Stimulated activated CD8-positive, alpha-beta memory T cell treated with anti-CD3 and anti-CD28 coated beads, Interleukin-7, amount 100 ng/mL, for 48 hours (primary cell): ENCODE measurements at places on chromosomes 6 and 20.

DNA sequence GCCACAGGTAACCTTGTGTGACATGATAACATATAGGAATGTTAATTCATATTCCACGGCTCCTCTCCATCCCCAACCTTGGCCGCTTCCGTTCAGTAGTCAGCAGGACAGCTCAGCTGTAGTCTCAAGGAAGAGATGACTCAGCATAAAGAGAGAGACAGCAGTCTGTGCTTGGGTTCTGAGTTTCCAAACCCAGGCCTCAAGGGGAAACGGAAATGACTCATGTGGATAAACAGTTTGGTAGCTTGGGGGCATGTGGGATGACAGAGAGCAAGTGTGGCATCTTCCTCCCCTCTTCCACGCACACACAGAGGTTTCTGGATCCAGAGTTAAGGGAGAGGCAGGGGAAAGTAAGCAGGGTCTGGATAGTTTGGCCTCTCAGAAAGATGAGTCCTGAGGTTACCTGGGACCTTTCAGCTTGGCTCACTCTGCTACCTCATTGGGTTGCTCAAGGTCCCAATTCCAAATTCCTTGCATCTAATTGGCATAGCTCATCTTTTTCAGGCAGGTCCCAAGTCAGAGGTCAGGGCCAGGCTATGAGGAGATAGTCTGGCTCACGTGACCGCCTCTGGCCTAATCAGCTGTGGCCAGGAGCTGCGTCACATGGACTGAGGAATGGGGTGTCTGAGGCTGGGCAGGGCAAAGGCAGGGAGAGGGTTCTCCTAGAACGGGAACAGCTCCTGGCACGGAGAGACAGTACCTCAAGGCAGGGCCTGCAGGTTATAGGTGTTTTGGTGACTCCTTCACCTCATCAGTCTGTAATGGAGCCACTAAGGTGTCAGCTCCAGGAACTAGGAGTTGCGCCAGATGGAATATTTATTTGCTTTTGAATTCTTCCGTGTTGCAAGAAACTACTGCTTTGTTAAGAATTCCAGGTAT is 36.5 kb upstream of the MLN start:
- peak; percentile 34 for DNase-seq

DNA sequence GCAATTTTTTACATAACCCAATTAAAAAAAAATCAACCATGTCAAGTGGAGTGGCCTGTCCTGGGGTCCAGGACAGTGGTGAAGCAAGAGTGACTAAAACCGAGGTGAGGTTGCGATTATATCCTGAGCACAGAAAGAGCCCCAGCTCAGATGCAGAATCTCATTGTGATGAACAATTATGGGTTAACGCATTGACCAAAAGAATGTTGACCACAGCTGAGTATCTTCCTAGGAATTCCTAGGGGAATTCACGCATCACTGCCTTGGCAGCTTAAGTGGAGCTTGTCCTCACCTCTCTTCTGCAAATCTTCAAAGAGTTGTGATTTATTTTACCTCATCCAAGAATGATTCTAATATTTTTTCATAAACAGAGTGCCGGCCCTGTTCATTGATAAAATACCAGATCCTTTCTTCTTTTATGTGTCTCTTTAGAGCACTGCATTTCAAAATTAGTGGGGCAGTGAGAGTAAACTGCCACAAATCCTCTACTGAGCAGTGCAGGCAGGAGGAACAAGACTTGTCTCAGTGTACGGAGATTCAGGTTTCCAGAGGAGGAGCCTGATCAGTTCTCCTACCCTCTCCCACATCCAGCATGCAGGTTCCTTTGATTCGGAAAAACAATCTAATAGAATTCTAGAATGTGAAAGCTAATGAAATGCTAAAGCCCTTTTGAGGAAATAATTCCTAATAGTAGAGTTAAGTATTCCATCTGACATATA is 60.1 kb upstream of the ZNF184 start:
- no peak for DNase-seq

DNA sequence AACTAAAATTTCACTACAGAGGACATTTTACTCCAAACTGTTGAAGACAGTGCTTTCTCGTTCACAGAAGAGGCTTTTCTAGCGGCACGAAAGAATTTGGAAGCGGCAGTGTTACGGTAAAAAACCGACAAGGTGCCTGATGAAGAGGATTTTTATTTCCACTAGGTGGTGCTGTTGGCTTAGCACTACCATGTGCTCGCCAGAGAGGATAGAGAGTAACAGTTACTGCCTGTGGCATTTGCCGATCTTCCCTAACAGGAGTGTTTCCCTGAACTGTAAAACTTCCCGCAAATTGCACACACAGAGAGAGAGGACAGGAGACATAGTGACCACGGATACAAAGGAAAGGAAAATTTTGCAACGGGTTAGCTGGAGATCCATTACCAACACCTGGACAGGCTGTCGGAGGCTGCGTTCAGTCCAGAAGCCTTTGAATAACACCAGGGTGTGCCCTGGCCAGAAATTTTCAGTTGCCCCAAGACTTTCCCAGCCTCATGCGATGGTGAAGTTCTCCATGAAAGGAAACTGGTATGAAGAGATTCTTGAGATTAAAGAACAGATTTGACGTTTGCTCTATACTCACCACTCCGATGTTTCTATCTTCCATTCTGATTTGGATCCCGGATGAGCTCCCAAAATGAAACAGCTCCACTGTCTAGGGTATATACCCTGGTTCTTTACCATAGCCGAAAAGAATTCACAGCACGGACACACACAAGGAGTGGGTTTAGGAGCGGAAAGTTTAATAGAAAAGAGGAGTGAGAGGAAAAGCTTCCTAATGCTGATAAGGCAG is 48.1 kb downstream of the HLA-DPB1 start:
- no peak for DNase-seq

DNA sequence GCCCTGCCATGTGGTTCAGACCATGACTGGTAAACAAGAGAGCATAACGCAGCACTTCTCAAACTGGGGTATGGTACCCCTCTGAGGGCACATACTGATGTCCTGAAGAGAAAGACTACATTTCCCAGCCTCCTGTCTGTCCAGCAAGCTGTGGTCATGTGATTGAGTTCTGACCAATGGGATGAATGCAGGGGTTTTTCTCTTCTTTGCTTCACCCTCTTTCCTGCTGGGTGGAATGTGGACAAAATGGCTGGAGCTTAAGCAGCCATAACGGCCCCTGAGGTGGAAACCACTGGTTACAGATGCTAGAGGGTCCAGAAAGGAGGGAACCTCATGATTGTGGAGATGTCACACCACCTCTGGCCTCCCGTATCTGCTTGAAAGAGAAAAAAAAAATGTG is 19.4 kb upstream of the KCNB1 start:
- DNase-seq = no peak

DNA sequence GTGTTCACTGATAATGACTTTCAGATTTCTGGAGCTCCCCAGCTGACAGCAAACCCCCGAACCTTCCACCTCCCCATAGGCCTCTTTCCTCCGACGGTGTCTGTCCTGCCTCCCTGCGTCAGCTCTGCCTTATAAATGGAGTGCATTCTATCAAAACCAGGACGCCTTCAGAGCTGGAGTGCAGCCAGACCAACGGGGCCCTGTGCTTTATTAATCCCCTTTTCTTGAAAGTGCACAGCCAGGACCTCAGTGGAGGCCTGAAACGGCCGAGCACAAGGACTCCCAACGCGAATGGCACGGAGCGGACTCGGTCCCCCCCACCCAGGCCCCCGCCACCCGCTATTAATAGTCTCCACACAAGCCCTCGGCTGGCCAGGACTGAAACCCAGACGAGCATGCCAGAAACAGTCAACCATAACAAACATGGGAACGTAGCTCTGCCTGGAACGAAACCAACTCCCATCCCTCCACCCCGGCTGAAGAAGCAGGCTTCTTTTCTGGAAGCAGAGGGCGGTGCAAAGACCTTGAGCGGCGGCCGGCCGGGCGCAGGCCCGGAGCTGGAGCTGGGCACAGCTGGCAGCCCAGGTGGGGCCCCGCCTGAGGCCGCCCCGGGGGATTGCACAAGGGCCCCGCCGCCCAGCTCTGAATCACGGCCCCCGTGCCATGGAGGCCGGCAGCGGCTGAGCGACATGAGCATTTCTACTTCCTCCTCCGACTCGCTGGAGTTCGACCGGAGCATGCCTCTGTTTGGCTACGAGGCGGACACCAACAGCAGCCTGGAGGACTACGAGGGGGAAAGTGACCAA is 42.3 kb upstream of the NAA20 start:
- no peak for DNase-seq

GRCh38 chr6:137258170-137258569 is 39.0 kb upstream of the IFNGR1 start:
- no peak for DNase-seq

DNA sequence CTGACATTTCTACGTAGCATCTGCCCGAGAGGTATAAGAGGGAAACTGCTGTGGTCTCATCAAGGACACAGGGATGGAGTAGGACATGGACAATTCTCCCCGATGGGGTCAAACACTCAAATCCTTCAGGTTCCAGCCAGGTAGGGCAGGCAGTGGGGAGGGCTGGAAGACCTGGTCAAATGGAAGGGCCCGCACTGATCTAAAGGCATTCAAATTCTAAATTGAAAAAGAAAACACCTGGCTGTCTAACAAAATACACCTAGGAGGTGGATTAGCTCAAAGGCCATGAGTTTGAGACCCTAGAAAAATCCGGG is 8.2 kb downstream of the DUSP15 start:
- no peak for DNase-seq

DNA sequence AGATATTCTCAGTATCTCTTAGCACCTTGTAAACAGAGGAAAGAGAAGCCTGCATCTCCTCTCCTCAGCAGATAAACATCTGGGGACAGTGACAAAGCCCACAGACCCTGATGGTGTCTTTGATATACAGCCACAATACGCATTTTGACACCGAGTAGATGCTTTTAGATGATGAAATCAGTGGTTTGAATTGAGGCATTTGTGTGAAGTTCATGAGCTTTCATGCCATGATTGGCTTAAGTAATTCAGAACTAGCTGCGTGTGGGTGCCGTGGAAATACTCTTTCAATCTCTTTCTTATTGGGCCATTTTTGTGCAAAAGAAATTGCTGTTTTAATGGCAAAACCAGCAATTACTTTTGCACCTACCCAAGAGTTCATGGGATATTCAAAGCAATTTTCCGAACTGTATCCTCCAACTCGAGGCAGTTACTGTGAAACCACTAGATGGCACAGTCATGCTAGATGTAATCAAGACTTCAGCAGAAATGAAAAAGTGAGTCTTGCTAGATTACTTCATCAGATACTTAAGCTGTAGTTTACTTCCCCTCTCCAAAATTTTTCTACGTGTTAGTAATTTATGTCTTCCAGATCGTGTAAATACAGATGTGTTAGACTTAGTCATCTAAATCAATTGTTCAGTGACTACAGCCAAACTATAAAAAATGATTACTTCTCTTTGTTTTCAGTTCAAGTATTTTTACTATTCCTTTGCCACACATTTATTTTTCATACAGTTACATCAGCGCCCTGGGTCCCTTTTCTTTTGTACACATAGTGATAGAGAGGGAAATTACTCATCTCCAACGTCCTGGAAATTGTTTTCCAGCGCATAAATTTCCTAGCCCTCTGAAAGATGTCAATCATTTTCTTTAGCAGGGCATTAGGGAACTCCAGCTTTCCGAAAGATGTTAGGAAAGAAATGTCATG is 49.4 kb downstream of the IYD start:
- DNase-seq = peak; percentile 11

- no peak for DNase-seq
Measured at GRCh38 chr20:32808438-32808837, 11.3 kb upstream of the MAPRE1 start.

- no peak for DNase-seq
Measured at GRCh38 chr6:100237821-100238220, 226.9 kb downstream of the SIM1 start.

GRCh38 chr6:44049163-44049988 is 77.9 kb downstream of the MRPL14 start:
- no peak for DNase-seq

DNA sequence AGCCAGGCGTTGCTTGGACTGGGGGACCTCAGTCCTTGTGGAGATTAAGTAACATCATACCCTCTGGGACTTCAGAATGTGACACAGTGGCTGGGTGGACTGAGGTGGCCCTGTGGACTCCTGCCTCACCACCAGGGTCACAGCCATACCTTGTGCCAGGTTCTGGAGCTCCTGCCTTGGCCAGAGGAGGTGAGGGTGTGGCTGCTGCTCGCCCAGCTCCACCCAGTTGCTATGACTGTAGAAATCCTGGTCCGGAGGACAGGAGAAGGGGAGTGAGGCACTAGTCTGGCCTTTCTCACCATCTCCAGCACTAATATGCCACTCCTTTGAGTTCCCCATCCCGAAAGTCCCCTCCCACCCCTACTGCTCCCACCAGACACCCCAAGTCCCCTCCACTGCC is 1.9 kb downstream of the VWA7 start:
- DNase-seq = no peak

DNA sequence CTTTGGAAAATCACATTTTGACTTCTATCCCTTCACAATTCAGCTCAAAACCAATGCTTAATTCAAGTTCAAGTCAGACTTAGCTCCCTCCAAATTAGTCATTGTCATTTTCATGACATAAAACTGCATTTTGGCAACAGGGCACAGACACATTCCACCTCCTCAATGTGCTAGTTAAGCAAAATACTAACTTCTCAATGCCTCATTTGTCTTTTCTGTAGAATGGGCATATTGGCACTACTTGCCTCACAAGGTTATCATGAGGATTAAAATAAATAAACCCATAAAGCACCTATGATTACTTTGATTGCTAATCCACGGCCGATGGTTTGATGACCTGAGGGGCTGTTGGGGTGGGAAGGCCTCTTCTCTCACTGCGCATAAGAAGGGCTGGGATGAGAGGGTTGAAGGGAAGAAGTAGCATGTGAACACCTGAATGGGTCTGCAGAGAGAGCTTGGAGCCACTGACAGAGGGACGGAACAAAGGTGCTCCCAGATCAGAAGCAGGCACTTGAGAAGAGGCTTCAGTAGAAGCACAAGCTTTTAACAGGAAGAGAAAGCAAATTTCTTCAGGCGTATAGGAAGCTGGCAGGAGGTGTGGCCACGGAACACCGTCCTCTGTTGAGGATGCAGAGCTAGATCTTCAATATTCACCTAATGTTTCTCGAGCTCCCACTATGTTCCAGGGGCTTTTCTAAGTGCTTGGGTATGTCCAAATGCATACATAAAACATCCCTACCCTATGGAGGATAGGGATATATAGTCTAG is 11.7 kb upstream of the TBC1D7 start:
- no peak for DNase-seq

GRCh38 chr6:40910260-40910893 is 128.6 kb downstream of the UNC5CL start:
- no peak for DNase-seq

GRCh38 chr20:41938353-41938752 is 320.2 kb upstream of the CHD6 start:
- DNase-seq = no peak
